ENCODE measurements at places on chromosomes 13 and 19.

GRCh38 chr13:85737952-85738351, 61.3 kb downstream of the SLITRK6 start:
- no peak for DNase-seq

DNA sequence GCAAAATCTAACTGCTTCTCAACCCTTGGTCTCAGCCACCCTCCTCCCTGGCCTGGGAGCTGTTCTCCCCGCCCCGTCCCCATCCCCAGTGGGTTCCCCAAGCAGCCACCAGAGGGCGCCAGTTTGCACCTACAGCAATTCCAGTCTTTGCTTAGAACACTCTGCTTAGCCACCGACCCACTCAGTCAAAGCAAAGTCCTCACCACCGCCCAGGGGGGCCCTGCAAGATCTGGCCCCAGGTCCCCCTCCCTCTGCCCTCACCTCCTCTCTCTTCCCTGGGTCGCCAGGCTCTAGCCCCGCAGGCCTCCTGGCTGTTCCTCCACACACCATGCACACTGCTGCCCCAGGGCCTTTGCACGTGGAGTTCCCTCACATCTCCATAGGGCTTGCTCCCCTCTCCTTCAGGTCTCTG, 12.4 kb downstream of the TMEM143 start:
- DNase-seq = peak; percentile 86

DNA sequence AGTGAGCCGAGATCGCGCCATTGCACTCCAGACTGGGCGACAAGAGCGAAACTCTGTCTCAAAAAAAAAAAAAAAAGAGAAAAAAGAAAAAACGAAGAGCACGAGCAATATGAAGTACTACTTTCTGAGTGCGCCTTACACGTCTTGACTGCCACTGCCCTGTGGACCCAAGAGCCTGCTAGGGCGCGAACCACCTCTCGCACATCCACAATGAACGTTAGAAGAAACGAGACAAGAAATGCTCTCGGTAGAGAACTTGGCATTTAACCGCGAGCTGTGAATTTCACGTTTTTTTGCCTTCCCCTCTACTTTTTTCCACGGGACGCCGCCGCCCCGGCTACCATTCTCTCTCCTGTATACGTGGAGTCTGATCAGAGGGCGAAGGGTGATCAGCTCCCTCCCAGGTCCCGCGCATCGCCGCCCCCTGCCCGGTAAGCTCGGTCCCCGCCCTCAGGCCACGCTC, 454 bp downstream of the TIMM44 start:
- no peak for DNase-seq

GRCh38 chr13:28657784-28658538, 969 bp upstream of the POMP start:
- peak; percentile 26 for DNase-seq

- no peak for DNase-seq
Observed at GRCh38 chr13:113065406-113066141, 40.0 kb upstream of the F7 start.

DNA sequence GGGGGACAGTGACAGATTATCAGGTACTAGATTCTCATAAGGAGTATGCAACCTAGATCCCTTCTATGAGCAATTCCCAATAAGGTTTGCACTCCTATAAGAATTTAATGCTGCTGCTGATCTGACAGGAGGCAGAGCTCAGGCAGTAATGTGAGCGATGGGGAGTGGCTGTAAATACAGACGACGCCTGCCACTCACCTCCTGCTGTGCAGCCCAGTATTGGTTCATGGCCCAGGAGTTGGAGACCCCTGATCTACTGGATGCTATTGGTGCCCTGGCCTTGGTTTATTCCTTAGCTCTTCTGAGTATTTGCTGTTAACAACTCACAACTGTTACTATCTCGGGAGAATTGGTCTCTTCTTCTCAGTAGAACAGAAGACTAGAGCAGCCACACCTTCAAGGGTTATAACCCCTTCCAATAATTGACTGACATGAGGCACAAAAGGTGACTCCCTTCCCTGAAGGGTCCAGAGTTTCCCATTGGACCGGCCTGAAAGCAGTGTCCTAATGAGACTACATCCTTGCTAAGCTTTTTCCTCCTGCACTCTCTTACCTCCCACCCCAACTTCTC, 35.0 kb upstream of the RBM26 start:
- no peak for DNase-seq

GRCh38 chr13:102707467-102707866, 12.6 kb upstream of the METTL21C start:
- DNase-seq = no peak

DNA sequence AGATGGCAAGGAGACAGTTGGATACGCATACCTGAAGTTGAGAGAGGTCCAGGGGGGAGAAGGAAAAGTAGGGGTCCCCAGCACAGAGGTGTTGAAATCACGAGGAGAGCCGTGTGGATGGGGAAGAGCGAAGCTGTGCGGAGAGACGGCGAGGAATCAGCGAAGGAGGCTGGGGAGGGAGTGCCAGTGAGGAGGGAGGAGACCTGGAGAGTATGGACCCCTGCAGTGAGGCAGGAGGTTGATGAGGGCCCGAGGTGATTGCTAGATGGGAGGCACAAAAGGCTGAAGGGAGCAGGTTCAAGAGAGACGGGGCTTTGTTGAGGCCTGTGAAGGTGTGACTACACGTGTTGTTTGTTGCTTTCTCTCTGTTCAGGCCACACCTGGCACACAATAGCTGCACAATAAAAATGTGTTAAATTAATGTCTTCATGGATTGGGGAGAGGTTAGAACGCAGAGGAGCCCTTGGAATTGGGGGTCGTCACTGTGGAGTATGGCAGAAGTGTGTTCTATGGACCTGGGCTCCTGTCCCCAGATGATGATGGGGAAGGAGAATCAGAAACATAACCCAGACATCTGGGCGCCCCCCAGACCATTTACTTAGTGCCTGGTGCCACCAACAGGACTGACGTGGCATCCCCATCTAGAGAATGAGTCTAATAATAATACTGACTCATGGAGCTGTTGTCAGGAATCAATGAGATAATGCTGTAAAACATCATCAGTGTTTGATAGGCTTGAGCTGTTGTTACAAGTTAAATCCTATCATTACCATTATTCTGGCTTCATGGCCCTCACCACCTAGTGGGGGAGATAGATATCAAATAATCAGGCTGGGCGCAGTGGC, 137.5 kb downstream of the SIPA1L3 start:
- DNase-seq = no peak

DNA sequence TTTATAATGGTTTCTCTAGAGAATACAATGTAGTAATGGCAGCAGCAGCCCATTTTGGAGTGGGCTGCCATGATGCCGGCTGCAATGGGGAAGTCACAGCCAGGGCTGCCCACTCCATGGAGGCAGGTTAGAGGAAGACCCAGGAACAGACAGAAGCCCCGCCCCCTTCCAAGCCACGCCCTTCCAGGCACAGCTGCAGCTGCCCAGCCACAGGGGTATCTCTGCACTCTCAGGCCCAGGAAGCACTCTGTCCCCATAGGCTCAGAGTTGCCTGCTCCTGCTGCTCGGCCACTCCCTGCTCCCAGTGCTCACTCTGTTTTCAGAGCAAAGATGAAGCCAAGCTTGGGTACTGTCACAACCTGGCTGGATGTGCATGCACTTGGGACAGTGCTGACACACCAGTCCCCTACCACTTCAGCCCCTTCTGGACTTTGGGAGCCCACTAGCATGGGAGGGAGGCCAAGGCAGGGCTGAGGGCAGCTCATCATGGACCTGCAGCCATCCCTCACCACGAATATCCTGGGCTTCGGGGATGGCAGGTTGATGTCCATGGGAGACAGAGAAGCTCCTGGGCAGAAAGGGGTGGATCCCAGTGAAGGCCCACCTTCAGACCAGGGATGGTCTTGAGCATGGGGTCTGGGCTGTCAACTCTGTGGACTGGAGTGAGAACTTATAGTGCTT, 1224.2 kb downstream of the SLITRK5 start:
- DNase-seq = no peak

GRCh38 chr19:33859016-33859415, 62.3 kb downstream of the KCTD15 start:
- DNase-seq = no peak

GRCh38 chr19:16160943-16161560, 12.3 kb downstream of the CIB3 start:
- DNase-seq = peak; percentile 43

DNA sequence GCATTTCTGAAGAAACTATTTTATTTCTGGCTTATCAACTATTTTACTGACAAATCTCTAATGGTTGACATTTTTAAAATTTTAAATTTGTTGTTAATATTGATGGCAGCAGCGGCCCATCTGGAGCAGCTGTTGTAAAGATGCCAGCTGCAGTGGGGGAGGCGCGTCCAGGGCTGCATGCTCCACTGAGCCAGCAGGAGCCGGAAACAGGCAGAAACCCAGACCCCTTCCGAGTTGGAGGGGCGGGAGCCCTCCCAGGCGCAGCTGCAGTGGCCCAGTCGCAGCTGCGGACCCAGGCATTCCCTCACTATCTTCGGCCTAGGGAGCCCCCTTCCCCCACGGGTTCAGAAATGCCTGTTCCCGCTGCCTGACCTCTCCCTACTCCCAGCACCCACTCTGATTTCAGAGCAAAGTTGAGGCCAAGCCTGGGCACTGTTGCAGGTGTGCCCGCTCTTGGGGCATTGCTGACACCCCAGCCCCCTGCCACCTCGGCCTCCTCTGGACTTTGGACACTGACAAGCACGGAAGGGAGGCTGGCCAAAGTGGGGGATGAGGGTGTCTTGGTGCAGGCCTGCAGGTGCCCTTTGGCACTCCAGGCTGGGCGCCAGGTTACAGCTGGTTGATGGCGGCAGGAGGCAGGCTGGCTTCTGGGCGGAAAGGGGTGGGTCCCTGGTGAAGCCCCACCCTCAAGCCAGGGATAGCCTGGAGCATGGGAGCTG, 69.2 kb downstream of the PIBF1 start:
- DNase-seq = no peak

GRCh38 chr13:32107973-32108372, 76.4 kb downstream of the FRY start:
- no peak for DNase-seq

GRCh38 chr19:5828661-5829566, 10.6 kb downstream of the FUT6 start:
- peak; percentile 50 for DNase-seq

GRCh38 chr13:104773775-104774174, 1707.6 kb upstream of the SLC10A2 start:
- no peak for DNase-seq

DNA sequence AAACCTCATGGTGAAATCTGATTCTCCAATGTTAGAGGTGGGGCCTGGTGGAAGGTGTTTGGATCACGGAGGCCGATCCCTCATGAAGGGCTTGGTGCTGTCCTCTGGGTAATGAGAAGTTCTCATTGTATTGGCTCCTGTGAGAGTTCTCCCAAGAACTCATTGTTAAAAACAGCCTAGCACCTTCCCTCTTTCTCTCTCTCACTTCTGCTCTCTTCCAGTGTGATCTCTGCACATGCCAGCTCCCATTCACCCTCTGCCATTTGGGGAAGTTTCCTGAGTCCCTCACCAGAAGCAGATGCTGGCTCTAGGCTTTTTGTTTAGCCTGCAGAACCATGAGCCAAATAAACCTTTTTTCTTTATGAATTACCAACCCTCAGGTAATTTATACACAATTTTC, 3.1 kb upstream of the SUCLA2 start:
- DNase-seq = no peak

DNA sequence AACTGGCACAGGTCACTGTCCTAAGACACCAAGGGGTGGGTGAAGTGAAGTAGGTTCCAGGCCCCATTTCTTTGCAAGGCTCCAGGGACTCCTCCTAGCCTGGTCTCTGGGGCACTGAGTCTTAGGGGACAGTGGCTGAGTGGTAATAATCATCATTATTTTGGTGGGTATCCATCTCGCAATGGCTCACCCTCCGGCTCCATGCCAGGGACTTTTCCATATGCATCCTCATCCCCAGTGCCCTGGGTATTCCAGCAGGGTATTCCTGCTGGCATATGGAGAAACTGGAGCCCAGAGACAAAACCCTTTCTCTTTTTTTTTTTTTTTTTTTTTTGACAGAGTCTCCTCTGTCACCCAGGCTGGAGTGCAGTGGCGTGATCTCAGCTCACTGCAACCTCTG, 2.5 kb downstream of the PDE4A start:
- no peak for DNase-seq

- peak; percentile 72 for DNase-seq
Observed at GRCh38 chr19:4352701-4353121, 9.3 kb downstream of the MPND start.

- DNase-seq = no peak
Observed at GRCh38 chr19:31289381-31289880, 59.8 kb downstream of the TSHZ3 start.

GRCh38 chr13:82797876-82798275, 1084.4 kb downstream of the SLITRK1 start:
- DNase-seq = no peak

- no peak for DNase-seq
Observed at GRCh38 chr13:98564204-98564603, 12.7 kb downstream of the STK24 start.

DNA sequence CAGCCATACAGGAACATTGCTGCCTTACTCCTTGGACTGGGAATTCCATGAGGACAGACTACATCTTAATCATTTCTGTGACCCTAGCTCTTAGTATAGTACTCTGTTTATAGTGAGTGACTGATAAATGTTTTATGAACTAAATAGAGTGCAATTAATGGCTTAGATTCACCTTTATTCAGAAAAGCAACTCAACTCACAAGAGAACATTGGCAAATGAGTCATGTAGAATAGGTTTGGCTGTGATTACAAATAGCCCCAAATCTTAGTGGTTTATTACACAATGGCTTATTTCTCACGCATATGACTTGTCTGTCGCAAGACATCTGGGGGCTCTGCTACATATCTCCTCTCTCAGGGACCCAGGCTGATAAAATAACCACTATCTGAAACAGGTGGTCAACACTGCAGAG, 121.6 kb upstream of the KL start:
- DNase-seq = no peak

- DNase-seq = no peak
Observed at GRCh38 chr19:45823182-45823581, 8.1 kb upstream of the RSPH6A start.

- DNase-seq = no peak
Observed at GRCh38 chr19:15479391-15480345, at the start of gene PGLYRP2. TSS of gene PGLYRP2 (minus strand) at chr19:15479501. CDS start at chr19:15479371, 130 bp downstream.

DNA sequence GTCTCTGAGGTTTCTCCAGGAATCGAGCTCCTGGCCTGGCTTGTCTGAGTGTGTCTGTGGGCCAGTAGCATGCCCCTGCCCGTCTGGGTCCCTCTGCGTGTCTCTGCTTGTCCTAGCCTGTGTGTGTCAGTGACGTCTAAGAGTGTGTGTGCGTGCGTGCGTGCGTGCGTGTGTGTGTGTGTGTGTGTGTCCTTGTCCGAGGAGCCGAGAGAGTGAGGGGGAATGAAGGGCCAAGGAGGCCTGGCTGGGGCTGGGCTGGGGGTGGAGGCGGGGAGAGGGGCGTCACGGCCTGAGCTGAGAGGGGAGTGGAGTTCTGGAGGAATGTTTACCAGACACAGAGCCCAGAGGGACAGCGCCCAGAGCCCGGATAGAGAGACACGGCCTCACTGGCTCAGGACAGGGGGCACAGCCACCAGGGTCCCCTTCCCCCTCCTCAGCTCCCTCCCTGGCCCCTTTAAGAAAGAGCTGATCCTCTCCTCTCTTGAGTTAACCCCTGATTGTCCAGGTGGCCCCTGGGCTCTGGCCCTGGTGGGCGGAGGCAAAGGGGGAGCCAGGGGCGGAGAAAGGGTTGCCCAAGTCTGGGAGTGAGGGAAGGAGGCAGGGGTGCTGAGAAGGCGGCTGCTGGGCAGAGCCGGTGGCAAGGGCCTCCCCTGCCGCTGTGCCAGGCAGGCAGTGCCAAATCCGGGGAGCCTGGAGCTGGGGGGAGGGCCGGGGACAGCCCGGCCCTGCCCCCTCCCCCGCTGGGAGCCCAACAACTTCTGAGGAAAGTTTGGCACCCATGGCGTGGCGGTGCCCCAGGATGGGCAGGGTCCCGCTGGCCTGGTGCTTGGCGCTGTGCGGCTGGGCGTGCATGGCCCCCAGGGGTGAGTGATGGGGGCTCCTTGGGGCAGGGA, at the start of gene AXL:
AXL (plus strand) TSS at position 609 of the 893 bp plus-strand sequence; CDS start at position 779, 170 bp downstream.
- DNase-seq = peak; percentile 42

- no peak for DNase-seq
Observed at GRCh38 chr19:32808236-32808635, 61.3 kb downstream of the SLC7A9 start.

Measured in K562 (cell line).